ENCODE measurements at places on chromosomes 2 and 18. TPM values are rescaled to one million over a fixed set of nuclear protein-coding genes. Genes with fewer than 3 reads are reported as not detected.

Gene NOSTRIN
- 21.5 TPM for total RNA-seq

Gene ITPRIPL1
- 0.42 TPM for total RNA-seq

Gene SPP2
- total RNA-seq = not detected

DNA sequence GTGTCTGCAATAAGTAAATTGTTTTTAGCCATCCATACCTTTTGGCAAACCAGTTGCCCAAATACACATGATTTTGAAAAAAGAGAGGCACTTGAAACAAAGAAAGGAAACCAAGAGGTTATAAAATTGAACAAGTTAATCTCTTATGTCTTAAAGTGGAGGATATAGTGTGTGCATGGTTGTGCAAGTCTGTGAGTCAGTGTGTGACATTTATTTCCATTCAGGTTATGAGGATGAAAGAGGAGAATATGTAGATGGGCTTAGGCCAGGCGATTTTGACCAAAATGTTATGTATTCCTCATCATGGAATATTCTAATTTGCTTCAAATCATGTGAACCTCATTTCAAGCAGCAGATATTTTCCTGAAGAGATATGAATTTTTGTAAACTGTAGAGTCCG, 123.3 kb downstream of the SETBP1 start:
- peak overlapping the region; percentile 89 for H3K27ac ChIP-seq
- no peak overlapping the region for H3K4me3 ChIP-seq
- no peak for DNase-seq
- H3K27me3 ChIP-seq = no peaks in the 10 kb centered on the region
- no peaks in the 10 kb centered on the region for H3K36me3 ChIP-seq

Gene DCDC2C
- total RNA-seq = not detected

Gene CCDC74A
- total RNA-seq = 8.2 TPM

DNA sequence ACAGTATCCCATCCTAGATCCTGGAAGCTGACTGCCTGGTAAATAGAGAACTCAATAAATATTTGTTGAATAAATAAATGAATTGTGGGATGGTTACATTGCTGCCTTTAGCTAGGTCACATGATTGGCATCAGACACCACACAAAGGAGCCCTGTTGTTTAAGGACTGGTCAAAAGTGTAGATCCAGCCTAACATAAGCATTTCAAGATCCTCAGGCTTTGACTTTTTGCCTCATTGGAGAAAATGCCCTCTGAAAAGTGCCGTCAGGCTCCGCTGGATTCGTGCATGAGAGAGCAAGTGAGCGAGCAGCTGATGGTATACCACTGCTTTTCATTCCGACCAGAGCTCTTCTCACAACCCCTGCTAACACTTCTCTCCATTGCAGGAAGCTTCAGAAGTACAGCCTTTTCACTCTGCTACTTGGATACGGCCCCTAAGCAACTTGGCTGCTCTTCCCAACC, 1.3 kb upstream of the ZNF24 start:
- DNase-seq = no peak
- H3K4me1 ChIP-seq = peaks cover 45% of the 10 kb centered on the region
- no peaks in the 10 kb centered on the region for H3K36me3 ChIP-seq
- peak overlapping the region; percentile 99 for H3K27ac ChIP-seq
- no peaks in the 10 kb centered on the region for H3K27me3 ChIP-seq

Gene ZNF521
- 17.4 TPM for total RNA-seq

GRCh38 chr2:204986641-204987040, 441.4 kb downstream of the PARD3B start:
- H3K36me3 ChIP-seq = no peaks in the 10 kb centered on the region
- no peak overlapping the region for H3K27ac ChIP-seq
- no peak overlapping the region for H3K4me3 ChIP-seq
- no peaks in the 10 kb centered on the region for H3K27me3 ChIP-seq

Gene POTEC
- total RNA-seq = not detected

GRCh38 chr2:55085113-55086040, 35.1 kb upstream of the RTN4 start:
- H3K36me3 ChIP-seq = no peaks in the 10 kb centered on the region
- DNase-seq = no peak
- H3K27me3 ChIP-seq = no peaks in the 10 kb centered on the region
- H3K4me1 ChIP-seq = no peaks in the 10 kb centered on the region
